ENCODE measurements at places on chromosomes 11 and 22. TPM values are rescaled to one million over a fixed set of nuclear protein-coding genes. Genes with fewer than 3 reads are reported as not detected.

TSPAN32 gene
- 7.4 TPM for total RNA-seq

DNA sequence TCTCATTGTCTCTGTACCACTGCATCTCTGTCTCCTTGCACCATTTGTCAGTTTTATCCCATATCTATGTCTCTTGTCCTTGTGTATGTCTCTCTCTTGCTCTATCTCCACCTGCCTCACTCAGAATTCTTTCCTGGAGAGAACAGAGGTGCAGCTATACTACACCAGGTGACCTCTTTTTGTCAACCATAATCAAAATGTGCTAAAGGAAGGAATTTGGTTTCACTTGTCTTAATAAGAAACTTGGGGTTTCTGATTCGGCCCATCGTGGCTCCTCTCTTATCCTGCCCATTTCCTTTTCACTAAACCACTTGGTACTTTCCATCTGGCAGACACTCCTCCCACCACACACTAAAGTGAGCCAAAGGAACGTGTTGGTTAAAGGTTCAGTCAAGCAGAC lies 2.0 kb upstream of the C11orf42 start:
- DNase-seq = no peak

PTPRCAP gene
- 145 TPM for total RNA-seq

GLYAT gene
- not detected for total RNA-seq

DNA sequence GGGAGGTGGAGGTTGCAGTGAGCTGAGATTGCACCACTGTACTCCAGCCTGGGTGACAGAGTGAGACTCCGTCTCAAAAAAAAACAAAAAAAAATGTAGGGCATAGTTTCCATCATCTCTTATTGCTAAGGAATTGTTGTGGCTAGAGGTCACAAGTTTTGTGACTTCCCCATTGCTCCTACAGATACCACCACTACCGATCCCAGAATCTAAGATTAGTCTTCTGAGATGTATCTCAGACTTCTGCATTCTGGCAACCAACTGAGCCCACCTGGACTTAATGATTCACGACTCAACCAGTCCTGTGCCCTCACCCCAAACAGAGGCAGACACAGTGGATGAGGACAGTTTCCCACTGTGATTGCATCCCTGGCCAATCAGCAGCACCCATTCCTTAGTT lies 148.9 kb downstream of the NECTIN1 start:
- DNase-seq = no peak

DNA sequence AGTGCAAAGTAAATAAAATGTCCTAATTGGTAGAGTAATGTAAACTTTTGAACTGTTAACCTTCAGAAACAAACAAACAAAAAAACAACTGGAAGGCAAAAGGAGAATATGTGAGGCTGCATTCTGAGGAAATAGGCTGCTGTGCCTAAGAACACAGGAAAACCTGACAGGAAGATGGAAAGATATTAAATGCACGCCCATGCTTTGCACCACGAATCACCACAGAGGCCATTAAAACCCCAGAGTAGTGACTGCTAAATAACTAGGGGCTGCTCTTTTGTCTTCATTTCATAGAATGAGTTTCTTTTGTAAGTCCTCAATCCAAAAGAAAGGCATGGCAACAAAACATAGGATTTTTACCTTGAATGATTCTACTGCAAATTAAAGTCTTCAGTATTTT lies 436.0 kb downstream of the RAB38 start:
- no peak for DNase-seq

- DNase-seq = no peak
Measured at GRCh38 chr11:78313898-78314297, 103.7 kb downstream of the GAB2 start.

- no peak for DNase-seq
Measured at GRCh38 chr11:70544774-70545609, 146.7 kb downstream of the CTTN start.

DNA sequence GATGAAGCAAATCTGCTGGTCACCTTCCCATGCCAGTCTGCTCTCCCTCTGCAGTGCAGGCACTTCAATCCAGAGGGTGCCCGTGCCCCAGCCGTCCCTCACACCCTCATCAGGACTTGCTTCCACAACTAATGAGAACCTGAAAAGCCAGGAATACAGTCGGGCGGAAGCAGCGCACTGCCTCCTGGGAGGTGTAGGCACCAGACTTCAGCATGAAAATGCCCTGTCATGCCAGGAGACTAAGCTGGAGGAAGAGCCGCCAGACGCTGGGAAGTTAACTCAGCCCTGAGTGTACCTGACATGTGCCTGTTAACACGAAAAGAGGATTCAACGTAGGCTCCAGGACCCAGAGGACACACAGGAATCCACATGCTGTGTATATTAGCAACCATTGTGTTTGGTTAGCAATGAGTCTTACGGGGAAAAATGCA lies 40.1 kb upstream of the FLI1 start:
- DNase-seq = no peak

DNA sequence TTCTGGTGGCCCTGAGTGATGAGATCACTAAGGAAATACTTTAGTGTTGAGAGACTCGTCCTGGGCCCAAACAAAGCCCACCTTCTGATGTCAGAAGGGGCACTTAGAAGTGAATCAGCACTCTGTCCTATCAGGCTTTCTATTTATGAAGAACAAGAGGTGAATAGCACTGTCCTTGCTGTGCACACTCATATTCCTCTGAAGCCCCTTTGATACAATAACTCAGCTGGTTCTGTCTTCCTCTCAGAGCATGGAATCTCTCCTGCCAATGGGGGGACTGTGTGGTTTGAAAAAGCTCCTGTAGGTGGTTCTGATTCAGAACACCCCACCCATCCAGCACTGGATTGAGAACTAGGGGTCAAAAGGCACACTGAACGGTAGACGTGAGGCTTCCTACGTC lies 348.1 kb downstream of the ETS1 start:
- DNase-seq = no peak

DNA sequence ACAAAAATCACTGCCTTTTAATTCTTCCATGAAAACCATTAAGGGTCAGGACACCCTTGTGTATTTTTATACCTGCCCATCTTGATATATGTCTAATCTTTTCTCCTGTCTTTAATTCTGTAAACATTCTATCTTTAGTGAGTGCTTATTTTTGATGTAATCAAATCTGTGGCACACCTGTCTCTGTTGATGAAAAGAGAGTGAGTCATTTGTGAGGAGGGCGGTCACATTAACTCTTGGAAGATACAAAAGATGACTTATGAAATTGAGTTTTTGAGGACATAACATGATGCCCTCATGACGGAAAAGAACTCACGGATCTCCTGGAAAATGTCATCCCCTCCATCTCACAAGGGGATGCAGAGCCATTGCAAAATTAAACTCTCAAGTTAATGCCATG lies 206.5 kb upstream of the PGR start:
- DNase-seq = no peak

DNA sequence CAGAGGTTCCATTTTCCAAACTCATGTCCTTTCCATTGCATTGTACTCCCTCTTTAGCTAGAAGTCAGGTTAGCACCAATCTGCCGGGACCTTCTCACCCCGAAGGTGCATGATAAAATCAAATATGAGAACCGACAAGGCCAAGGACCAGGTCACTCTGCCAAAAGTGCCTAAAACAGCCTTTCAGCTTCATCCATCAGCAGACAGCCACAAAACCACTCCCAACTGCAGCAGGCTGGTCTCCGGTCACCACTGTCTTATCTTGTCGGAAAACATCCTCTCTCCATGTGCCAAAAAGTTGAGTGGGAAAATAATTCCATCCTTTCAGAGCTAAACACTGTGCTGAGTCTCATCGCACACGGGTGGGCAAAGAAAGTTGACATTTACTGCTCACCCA lies 1.4 kb downstream of the PI4KA start:
- DNase-seq = no peak

- DNase-seq = no peak
Measured at GRCh38 chr11:92399705-92400104, 175.1 kb downstream of the FAT3 start.

TRIM68 gene
- 11.8 TPM for total RNA-seq

DNA sequence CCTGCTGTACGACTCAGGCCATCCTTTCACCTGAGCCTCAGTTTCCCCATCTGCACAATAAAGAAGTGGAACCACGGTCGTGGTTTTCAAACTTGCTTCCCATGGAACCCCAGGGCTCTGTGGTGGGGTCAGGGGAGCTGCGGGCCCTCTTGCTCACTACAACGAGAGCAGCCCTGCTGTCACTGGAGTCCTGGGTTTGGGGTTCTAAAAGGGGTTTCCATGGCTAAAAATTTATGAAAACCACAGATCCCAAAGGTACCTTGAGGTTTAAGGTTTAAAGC lies 45.4 kb upstream of the CARS1 start:
- DNase-seq = no peak

DNA sequence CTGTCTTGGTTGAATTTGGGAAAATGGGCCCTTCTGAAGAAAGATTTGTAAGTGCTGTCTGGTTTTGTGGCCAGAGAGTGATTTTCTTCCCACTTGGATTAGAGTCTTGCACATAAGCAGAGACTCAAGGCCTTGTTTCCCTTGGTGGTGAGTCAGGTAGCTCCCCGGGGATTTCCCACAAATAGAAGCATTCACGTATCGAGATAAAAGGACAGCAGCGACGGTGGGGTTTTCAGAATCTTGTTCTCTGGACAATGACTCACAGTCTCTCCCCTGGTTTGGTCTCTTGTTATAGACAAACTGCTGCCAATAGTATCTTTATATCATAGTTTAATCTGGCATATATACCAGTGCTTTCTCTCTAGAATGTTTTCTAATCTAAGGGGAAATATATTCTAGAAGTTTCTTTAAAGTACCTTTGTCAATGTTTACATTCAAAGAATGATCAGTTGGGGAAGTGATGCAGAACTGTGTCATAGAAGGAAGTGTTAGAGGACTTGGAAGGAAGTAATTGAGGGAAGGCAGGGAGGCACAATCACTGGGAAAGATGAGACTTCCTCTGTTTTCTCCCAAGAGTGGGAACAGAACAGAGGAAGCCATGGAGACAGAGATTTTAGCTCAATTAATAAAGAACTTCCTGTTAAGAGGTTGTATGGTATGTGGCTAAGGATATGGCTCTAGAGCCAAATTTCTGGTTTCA lies 18.1 kb downstream of the POLA2 start:
- no peak for DNase-seq

WNT7B gene
- not detected for total RNA-seq
